Smooth muscle cell of the umbilical artery (primary cell): ENCODE measurements at places on chromosomes 7 and 10. TPM values are rescaled to one million over a fixed set of nuclear protein-coding genes. Genes with fewer than 3 reads are reported as not detected.

Gene DNMBP
- 27.3 and 82.0 TPM in 2 replicates for total RNA-seq

Gene NKX2-3
- total RNA-seq, result 0.14 and 0.89 TPM in 2 replicates

Gene CYP2C19
- total RNA-seq, result not detected in 2 replicates

Gene PTPRZ1
- 0.65 TPM in 1 of 2 replicates, not detected in the other for total RNA-seq

Gene ZP3
- 0.89 and 1.8 TPM in 2 replicates for total RNA-seq

Gene FFAR4
- total RNA-seq, result not detected in 2 replicates

Gene ADCY1
- 0.23 and 0.30 TPM in 2 replicates for total RNA-seq

Gene LBX1
- total RNA-seq, result not detected in 2 replicates

Gene ELFN1
- total RNA-seq, result 0.30 and 0.74 TPM in 2 replicates

Gene NPTX2
- total RNA-seq, result 0.69 and 1.5 TPM in 2 replicates

Gene ADCYAP1R1
- total RNA-seq, result not detected in 2 replicates

Gene GTPBP10
- total RNA-seq, result 16.9 and 22.6 TPM in 2 replicates

Gene LGI1
- not detected in 2 replicates for total RNA-seq

Gene CDCA7L
- 46.9 and 102 TPM in 2 replicates for total RNA-seq

Gene NEUROD6
- not detected in 2 replicates for total RNA-seq

Gene GPR146
- total RNA-seq, result 3.8 and 7.7 TPM in 2 replicates

Gene SLC26A5
- total RNA-seq, result not detected in 2 replicates

Gene SLC26A3
- total RNA-seq, result not detected in 2 replicates

Gene KLLN
- total RNA-seq, result 0.42 and 0.59 TPM in 2 replicates

Gene EIF4EBP2
- total RNA-seq, result 43.9 and 63.6 TPM in 2 replicates

Gene ABCC2
- total RNA-seq, result 0.65 and 0.89 TPM in 2 replicates

Gene SEMA3D
- total RNA-seq, result 6.8 and 23.8 TPM in 2 replicates

Gene UCN3
- not detected in 2 replicates for total RNA-seq

Gene PNLIPRP2
- total RNA-seq, result not detected in 2 replicates

Gene CRPPA
- total RNA-seq, result 1.7 and 2.7 TPM in 2 replicates

Gene MACROH2A2
- total RNA-seq, result 5.6 and 9.5 TPM in 2 replicates

Gene PIP
- total RNA-seq, result not detected in 2 replicates

Gene VSTM4
- 1.2 and 1.6 TPM in 2 replicates for total RNA-seq
